NCI-H526 (cell line): ENCODE measurements at places on chromosomes 6 and 20.

GRCh38 chr6:91164105-91164504 is 577.2 kb upstream of the MAP3K7 start:
- DNase-seq = no peak

GRCh38 chr6:5359417-5359816 is 98.1 kb downstream of the FARS2 start:
- DNase-seq = no peak

GRCh38 chr6:150458579-150458978 is 89.8 kb downstream of the IYD start:
- DNase-seq = no peak

DNA sequence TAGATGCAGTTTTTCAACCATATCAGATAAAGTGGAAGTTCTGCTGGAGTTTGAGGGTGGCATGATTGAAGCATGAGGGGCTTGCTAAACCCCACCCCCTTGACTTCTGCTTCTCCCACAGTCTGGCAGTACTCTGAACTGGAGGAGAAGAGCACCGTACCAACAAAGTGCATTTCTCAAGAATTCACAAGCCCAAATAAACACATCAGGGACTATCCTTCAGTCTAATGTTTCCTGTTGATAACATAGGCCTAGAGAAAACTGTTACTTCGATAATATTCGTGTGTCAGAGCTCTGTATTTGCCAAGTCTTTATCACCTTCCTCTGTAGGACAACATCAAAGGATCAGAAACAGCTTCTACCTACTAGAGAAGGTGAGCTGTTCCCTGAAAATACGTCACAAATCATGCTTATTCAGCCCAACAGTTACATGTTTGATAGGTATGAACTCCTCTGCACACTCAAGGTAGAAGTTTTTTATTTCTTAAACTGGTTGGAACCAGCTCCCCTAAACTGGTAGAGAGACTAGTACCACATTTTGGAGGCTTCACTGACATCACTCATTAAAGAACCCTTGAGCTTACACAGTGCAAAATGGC is 153.2 kb upstream of the PRND start:
- no peak for DNase-seq

GRCh38 chr6:99393698-99394531 is at the start of gene COQ3:
COQ3 (minus strand) TSS chr6:99394195; CDS start chr6:99394179, 16 bp downstream.
- peak; percentile 87 for DNase-seq

GRCh38 chr20:41072190-41072863 is 43.7 kb downstream of the TOP1 start:
- peak; percentile 35 for DNase-seq

GRCh38 chr6:157800420-157801237 is 22.4 kb upstream of the SNX9 start:
- no peak for DNase-seq

- DNase-seq = no peak
Measured at GRCh38 chr6:108839083-108839642, 9.1 kb upstream of the ARMC2 start.

DNA sequence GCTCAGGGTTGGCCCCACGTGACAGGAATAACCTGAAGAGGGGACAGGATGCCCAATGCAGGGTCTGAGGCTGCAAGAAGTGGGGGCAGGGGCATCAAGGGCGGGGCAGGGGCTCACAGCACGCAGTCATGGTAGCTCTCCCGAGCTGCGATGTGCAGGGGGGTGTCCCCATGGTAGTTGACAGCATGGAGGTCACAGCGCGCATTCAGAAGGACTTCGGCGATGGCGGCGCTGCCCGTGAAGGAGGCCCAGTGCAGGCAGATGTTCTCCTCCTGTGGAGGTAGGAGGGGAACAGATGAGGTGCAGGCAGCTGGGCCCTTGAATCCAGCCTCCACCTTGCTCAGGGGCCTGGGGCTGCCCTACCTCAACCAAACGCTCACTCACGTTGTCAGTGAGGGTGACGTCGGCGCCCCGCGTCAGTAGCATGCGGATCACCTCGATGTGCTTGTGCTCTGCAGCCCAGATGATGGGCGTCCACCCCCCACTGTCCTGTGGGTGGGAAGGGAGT is 5.8 kb upstream of the SLC44A4 start:
- DNase-seq = no peak

DNA sequence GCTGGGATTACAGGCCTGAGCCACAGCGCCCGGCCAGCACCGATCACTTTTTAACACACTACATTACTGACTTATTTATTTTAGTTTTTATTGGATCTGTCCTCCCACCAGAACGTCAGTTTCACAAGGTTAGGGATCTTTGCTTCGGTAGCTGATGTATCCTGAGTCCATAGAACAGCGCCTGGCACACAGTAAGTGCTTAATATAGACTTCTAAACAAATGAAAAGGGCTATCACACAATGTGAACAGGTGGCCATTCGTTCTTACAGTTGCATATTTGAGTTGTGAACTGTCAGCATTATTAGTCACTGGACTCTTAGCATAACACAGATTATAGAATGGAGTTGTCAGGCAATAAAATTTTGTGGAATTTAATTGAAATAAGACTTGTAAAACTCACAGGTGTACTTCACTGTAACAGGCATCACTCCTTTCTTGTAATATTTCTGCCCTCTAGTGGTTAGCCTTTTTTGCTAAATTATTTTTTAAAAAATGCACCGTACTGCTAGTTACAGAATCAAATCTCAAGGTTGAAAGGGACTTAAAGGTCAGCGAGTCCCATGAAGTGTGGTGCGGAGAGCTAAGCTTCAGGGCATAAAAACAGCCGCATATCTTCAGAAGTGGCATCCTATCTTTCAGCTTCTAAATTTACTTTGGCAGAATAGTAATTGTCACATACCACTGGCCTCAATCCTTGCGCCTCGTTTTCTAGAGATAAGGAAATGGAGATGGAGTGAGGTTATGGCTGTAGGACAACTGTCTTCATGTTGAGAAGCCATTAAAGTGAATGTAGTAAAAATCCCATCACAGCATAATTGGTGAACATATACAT is 3.4 kb upstream of the TBC1D7 start:
- DNase-seq = no peak

GRCh38 chr6:113620386-113620785 is 236.8 kb upstream of the MARCKS start:
- DNase-seq = no peak

DNA sequence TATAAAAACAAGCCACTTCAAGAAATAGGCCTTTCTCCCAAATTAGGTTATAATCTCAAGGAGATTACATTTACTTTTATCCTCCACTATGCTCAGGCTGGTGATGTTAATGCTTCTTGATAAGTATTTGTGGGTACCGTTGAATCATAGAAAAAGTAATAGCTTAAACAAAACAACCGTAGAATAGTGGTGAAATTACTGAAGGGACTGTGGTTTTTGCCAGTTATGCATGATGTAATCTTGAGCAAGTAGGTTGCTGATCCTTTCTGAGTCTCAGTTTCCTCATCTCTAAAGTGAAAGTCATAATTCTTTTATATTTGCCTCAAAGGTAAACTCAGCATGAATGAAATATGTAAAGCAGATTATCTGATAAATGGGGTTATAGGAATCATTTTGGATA is 187.3 kb upstream of the JAG1 start:
- DNase-seq = no peak

- DNase-seq = no peak
Measured at GRCh38 chr6:30100585-30101443, 12.1 kb downstream of the TRIM31 start.

- DNase-seq = no peak
Measured at GRCh38 chr6:113009682-113010081, 662.6 kb downstream of the RFPL4B start.

DNA sequence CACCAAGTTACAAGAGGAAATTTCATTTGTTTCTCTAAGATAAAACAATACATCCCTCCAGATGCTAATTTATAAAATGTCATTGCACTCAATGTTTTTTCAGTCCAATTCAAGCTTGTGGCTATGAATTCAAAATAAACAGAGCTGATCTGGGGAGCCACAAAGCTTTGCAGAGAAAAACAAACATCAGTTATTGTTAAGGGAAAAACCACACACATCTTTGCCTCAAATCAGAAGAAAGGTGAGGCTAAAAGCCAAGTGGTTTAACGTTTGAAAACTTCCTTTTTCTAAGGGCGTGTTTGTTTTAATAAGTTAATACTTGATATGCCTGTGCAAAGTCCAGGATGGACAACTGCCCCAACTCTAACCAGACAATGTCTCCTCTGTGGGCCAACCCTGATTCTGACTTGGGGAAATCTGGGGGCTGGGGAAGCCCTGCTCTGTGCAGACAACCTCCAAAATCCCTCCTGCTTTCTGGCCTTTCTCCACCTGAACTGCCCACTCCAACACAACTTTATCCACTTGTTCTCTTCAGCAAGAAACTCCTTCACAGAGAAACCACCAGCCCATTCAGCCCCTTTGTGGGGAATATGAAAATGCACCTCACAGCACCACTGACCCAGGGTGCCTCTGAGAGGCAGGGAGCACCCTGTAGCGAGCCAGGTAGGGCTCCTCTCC is 44.6 kb upstream of the NT5E start:
- DNase-seq = no peak

GRCh38 chr20:237929-238328 is 10.9 kb downstream of the DEFB129 start:
- DNase-seq = no peak

DNA sequence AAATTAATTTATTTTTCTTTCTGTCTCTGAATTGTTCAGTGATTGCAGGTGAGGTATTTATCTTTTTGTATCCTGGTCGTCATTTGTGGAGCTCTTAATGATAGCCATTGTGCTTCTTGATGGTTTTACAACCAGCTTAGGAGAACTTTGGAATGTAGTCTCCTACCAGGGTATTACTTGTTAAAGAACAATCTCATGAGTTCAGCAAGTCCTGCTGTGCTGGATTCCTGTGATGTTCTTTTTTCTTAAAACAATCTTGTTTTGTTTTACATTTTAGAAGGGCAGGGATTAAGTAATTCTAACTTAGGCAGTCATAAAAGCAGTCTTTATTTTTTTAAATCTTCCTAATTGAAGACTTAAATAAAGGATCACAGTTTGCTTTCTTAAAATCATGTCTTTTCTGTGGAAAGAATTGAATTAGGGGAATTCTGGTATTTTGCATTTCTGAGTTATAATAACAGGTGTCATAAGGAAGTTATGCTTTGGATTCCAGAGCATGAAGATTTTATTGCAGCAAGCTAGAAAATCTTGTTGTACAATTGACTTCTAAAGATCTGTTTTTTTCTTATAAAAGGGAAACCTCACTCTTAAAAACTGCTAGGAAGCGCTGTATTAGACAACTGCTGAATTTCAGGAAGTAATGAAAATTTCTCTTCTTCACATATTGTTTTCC is 23.7 kb downstream of the RIOK1 start:
- no peak for DNase-seq

- no peak for DNase-seq
Measured at GRCh38 chr6:41693281-41694240, 41.8 kb downstream of the TFEB start.

- DNase-seq = no peak
Measured at GRCh38 chr6:144406796-144407195, 121.7 kb downstream of the UTRN start.

DNA sequence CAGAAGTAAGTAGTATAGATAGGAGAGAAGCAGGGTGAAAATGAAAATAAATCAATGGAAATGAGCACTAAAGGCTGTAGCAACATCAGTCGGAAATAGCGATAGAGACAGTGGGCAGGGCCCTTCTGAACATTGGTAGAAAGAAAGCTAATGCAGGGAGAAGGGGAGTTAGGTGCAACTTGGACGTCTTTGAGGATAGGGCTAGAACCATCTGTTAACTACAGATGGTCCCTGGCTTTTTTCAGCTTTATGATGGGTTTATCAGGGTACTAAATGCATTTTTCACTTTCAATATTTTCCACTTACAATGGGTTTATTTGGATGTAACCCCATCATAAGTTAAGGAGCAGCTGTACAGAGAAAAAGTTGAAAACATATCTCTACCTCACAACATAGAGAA is 72.8 kb upstream of the CNR1 start:
- no peak for DNase-seq

GRCh38 chr6:55633471-55633870 is 54.5 kb upstream of the HMGCLL1 start:
- DNase-seq = no peak

DNA sequence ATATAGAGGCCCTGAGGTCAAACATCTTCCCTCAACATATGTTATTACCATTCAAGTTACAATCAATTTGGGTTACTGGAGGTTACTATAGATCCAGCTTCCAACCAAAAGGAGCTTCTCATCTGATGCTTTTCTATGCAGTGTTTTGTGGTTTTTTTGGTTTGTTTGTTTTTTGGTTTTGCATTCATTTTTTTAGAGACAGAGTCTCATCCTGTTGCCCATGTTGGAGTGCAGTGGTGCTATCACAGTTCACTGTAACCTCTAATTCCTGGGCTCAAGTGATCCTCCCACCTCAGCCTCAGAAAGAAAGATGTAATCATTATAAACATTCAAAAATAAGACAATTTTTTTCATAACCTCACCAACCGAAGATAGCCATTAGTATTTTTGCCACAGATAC is 124.4 kb upstream of the JARID2 start:
- DNase-seq = no peak

DNA sequence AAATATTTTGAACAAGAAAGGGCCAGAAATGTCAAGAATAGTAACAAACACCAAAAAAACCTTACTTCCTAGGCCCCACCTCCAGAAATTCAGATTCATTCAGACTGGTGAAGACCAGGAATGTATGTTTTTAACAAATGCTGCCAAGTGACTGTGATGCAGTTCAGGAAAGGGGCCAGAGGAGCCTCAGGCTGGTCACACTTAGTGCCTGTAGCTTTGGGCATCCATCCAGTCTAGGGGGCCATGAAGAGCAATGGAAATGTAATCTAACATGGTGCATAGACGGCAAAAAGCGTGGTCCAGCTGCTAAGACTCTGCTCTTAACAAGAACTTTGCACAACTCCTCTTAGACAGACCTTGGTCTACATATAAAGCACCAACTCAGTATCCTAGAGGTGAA is 7.1 kb downstream of the GJA1 start:
- no peak for DNase-seq

DNA sequence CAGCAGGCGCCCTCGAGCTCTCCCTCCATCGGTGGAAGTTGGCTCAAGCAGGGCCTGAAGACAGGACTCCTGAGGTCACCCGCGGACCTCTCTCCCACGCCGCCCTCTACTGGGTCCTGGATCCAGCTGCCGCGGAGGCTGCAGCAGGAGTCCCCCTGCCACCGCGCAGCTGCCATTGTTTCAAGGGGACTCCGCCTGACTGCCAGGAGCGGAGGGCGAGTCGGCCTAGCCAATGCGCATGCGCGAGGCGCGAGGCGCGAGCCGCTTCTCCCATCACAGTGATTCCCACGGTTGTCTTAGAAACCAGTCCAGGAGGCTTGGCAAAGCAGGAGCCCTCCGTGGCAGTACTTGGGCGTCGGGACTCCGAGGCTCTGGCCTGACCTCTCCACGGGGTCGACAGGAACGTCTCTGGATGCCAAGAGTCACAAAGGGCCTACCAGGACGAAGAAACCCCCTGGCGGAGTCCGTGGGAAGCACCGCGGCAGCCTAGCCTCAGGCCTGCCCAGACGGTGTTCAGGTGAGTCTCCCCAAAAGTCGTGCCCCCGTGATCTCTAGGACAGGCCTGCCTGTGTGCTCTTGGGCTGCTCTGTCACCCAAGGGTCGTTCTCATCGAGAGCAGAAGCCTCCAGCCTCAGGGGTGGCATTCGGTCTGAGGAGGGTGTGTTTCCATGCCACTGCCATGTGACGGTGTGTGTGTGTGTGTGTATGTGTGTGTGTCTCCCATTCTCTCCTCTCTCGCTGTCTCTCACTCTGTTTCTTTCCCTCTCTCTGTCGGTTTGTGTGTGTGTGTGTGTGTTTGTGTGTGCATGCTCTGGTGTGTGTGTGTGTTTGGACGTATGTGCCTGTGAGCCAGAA is 290.6 kb upstream of the ZNF337 start:
- peak; percentile 34 for DNase-seq
